ENCODE measurements at places on chromosomes 11 and 22. TPM values are rescaled to one million over a fixed set of nuclear protein-coding genes. Genes with fewer than 3 reads are reported as not detected.

Gene CTNND1
- total RNA-seq, result 122 TPM

Gene ARFGAP2
- total RNA-seq, result 128 TPM

Gene RIMBP3B
- total RNA-seq, result not detected

Gene OR8D1
- total RNA-seq, result not detected

Gene MMP7
- total RNA-seq, result not detected

Gene P2RY2
- total RNA-seq, result 15.2 TPM

Gene PAMR1
- 0.10 TPM for total RNA-seq

Gene ST14
- under 0.01 TPM for total RNA-seq

Gene PLEKHB1
- not detected for total RNA-seq

Gene CATSPER1
- total RNA-seq, result not detected

Gene LRRC10B
- total RNA-seq, result not detected

Gene NAALAD2
- 0.20 TPM for total RNA-seq

Gene FREY1
- not detected for total RNA-seq

Gene SAA4
- total RNA-seq, result not detected

Gene C22orf15
- total RNA-seq, result not detected

Gene SERHL2
- 2.9 TPM for total RNA-seq

Gene PKNOX2
- total RNA-seq, result not detected

Gene ANKK1
- 0.05 TPM for total RNA-seq

Gene TNNT3
- total RNA-seq, result not detected

Gene PPFIBP2
- 0.33 TPM for total RNA-seq

Gene YAP1
- total RNA-seq, result 10.3 TPM

Gene POU2AF1
- total RNA-seq, result not detected

Gene DAGLA
- total RNA-seq, result 4.3 TPM

Gene ZBTB16
- 9.3 TPM for total RNA-seq

Gene ARAP1
- 73.3 TPM for total RNA-seq

Gene TREH
- not detected for total RNA-seq

Gene TRIM6
- 4.7 TPM for total RNA-seq

Gene OR10D3
- total RNA-seq, result not detected

Gene C11orf97
- not detected for total RNA-seq

Gene HOATZ
- total RNA-seq, result not detected

Gene MMP8
- total RNA-seq, result not detected

Gene GPHA2
- not detected for total RNA-seq

Gene SLC5A12
- total RNA-seq, result not detected

Gene KCNJ1
- not detected for total RNA-seq

Gene HBD
- not detected for total RNA-seq

Gene SAA2
- total RNA-seq, result not detected
